ENCODE measurements at places on chromosomes 16 and 17.

GRCh38 chr17:15452746-15453145 lies 14.7 kb downstream of the CDRT4 start:
- no peak for DNase-seq

GRCh38 chr16:14105760-14106375 lies 34.7 kb downstream of the MRTFB start:
- no peak for DNase-seq

GRCh38 chr17:80812362-80813088 lies 179.1 kb upstream of the CHMP6 start:
- no peak for DNase-seq

DNA sequence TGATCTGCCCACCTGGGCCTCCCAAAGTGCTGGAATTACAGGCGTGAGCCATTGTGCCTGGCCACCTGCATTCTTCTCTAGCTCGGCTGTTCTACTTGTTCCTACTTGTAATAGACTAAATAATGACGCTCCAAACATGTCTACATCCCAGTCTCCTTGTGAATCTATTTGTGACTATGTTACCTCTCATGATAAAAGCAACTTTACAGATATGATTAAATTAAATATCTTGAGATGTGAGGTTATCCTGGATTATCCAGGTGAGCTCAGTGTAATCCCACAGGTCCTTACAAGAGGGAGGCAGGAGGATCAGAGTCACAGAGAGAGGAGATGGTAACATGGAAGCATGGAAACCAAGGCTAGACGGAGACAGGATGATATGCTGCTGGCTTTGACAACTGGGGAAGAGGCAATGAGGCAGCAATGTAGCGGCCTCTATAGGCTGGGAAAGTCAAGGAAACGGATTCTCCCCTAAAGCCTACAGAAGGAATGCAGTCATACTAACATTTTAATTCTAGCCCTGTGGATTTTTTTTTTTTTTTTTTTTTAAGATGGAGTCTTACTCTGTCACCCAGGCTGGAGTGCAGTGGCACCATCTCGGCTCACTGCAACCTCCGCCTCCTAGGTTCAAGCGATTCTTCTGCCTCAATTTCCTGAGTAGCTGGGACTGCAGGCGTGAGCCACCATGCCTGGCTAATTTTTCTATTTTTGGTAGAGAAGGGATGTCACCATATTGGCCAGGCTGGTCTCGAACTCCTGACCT lies 5.0 kb upstream of the LASP1 start:
- no peak for DNase-seq

- DNase-seq, result no peak
Measured at GRCh38 chr17:48348352-48348751, 81.7 kb downstream of the SKAP1 start.

- DNase-seq, result peak; percentile 81
Measured at GRCh38 chr16:1991948-1992703, 2.4 kb downstream of the SYNGR3 start.

DNA sequence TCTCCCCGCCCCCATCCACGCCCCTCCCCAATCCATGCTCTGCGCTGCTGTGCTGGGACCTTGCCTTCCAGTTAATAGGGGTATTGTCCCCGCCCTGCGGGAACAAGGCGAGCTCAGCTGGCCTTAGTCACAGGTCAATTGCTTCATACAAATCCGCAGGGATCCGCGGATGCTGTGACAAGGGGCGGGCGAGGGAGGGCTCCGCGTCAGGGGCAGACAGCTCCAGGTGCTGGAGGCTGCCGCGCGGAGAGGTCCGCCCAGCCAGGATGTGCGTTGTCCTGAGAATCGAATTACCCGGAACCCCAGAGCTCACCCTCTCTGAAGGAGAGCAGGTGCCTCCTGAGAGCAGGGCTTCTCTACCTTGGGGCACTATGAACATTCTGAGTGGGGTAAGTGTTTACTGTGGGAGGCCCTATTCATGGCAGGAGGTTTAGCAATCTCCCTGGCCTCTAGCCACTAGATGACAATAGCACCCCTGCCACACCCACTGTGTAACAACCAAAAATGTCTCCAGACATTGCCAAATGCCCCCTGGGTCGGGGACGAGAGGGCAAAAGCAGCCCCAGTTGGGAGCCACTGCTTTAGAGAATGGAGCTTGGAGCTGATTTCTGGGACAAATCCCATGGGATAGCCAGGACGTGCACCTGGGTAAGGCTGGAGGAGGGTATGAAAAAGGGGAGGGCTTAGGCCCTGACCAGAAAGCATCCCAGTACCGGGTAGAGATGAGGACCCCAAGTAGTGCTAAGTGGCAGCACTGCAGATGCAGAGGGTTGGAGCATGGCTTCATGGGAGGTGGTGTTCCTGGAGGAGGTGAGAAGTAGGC lies 138.2 kb downstream of the CYLD start:
- no peak for DNase-seq

- DNase-seq, result no peak
Measured at GRCh38 chr16:17901309-17901708, 430.5 kb upstream of the XYLT1 start.

GRCh38 chr17:30939051-30939689 lies 17.4 kb downstream of the ADAP2 start:
- DNase-seq, result no peak

DNA sequence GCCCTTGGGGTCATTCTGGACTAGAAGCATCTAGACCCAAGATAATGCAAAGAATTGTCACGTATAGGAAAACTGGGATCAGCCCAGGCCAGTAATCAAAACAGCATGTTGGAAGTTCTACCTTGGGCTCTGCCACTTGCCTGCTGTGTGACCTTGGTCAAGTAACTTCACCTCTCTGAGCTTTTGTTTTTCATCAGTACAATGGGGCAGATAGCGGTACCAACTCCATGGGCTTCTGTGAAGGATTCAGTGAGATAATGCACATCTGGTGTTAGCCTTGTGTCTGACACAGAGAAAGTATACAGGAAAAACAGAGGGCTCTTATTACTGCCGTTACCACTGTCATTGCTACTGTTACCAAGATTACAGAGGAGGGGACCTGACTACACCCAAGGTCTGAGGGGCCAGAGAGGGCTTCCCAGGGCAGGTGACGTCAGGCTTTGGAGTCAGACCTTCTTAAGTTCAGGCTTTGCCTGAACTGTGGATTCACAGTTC lies 24.6 kb downstream of the CMIP start:
- no peak for DNase-seq

GRCh38 chr17:78168242-78168902 lies at the start of gene SYNGR2:
Gene SYNGR2, plus strand, starts transcription at chr17:78168581. Its CDS starts 36 bp downstream, at chr17:78168617.
- DNase-seq, result peak; percentile 48

DNA sequence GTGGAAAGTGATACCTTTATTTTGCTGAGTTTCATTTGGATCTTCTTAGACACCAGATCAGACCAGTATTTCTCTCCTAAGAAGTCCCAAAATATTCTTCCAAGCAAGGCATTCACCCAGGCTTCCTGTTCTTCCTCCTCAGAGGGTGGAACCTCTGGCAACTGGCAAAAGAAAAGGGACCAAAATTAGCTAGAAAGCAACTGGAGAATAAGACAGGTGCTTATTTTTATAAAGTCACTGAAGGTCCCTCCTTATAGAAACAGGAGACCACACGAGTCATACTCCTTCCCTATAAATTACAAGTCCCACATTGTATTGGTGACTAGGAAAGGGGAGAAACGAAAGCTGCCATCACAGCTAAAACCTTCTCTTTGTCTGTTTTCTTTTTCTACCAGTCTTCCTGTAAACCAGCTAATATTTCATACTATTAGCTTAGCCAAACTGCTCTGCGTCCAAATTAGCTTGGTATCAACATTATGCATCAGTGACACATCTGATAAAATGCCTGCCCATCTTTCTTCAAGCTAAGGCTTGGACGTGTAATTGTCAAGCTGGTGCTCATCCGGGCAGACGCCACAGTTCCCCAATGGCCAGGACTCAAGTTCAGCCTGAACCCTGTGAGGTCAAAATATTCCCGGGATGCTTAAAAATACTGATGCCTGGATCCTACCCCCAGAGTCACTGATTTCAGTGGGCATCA lies 47.5 kb upstream of the ERN1 start:
- no peak for DNase-seq

- no peak for DNase-seq
Measured at GRCh38 chr16:12907670-12908233, 6.4 kb downstream of the SHISA9 start.

GRCh38 chr16:8948831-8949230 lies 14.9 kb downstream of the USP7 start:
- DNase-seq, result no peak

GRCh38 chr16:12798171-12798570 lies 5.5 kb downstream of the CPPED1 start:
- no peak for DNase-seq

- DNase-seq, result peak; percentile 67
Measured at GRCh38 chr17:62713086-62713881, 85.8 kb downstream of the MRC2 start.

DNA sequence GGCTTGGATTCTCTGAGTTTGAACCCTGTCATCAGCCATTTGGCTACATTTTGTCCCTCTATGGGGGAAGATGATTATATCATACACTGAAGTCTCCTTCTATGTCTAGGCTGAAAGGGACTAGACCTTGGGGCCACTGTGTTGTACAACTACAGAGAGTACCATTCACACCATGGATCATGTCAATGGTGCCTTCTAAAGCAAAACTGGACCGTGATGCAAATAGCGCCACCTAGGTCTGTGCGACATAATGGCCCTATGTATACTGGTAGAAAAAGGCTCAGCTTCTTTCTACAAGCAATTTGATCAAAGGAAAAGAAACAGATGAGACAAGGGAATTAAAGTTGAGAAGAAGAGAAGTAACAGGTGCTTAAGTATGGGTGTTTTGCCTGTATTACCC lies 100.7 kb downstream of the LYRM1 start:
- DNase-seq, result no peak

DNA sequence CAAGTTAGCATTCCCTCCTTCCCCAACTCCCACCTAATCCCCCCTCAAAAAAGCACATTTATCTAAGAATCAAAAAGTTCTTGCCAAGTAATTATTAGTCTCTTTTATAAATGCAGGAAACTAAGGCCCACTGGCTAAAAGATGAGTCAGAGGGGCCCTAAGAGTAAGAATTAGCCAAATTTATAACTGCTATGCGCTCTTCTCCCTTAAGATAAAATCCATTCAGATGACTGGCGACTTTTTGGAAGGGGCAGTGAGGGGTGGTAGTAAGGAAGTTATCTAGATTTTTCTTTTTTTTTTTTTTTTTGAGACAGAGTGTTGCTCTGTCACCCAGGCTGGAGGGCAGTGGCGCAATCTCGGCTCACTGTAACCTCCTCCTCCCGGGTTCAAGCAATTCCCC lies 17.1 kb downstream of the ZNF652 start:
- no peak for DNase-seq

DNA sequence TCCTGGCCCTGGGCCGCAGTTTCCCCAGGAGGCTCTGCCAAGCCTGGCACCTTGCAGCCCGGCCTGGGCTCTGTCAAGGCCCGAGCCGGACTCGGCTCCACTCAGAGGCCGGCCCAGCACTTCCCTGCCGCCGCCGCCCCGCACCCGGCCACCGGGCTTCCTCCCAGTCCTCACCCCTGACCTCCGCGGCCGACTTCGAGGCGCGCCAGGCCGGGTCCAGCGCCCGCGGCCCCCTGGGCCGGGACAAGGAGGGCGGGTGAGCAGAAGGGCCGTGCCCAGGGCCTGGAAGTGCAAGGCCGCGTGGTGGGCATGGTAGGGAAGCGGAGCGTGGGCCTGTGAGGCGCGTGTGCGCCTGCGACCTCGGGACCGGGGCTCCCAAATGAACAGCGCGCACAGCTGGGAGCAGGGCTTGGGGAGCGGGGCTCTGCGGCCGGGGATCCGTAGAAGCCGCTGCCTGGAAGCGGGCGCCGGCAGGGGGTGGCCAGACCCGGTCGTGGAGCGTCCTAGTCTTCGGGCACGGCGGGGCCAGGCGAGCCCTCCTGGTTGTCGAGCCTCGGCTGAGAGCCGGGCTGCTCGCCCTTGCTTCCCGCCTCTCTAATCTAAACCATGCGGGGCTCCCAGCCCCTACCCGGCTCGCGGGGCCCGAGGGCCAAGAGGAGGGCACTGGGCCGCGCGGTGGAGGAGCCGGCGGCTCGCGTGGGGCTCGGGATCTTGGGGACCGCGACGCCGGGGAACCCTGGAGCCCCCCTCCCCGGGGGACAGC lies 503 bp upstream of the TBX4 start:
- DNase-seq, result no peak

- DNase-seq, result no peak
Measured at GRCh38 chr16:72264771-72265170, 92.8 kb upstream of the PMFBP1 start.

- no peak for DNase-seq
Measured at GRCh38 chr16:57882206-57882605, 79.9 kb upstream of the KIFC3 start.

GRCh38 chr16:59180083-59180476 lies 446.0 kb upstream of the GOT2 start:
- DNase-seq, result no peak

GRCh38 chr17:38441429-38442061 lies 13.3 kb downstream of the ARHGAP23 start:
- no peak for DNase-seq

- no peak for DNase-seq
Measured at GRCh38 chr17:70332356-70333210, 163.3 kb downstream of the KCNJ2 start.

DNA sequence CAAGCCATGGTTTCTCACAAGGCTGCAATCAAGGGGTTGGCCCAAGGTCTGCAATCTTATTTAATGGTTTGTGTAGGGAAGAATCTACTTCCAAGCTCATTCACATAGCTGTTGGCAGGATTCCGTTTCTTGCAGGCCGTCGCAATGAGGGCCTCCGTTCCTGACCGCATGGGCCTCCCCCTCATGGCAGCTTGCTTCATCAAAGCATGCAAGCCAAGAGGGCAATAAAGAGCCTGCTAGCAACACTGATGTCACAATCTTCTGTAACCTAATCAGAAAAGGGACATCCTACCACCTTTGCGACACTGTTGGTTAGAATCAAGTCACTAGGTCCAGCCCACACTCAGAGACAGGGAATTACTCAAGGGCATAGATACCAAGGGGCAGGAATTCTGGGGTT lies 95.5 kb downstream of the CCT6B start:
- DNase-seq, result no peak

DNA sequence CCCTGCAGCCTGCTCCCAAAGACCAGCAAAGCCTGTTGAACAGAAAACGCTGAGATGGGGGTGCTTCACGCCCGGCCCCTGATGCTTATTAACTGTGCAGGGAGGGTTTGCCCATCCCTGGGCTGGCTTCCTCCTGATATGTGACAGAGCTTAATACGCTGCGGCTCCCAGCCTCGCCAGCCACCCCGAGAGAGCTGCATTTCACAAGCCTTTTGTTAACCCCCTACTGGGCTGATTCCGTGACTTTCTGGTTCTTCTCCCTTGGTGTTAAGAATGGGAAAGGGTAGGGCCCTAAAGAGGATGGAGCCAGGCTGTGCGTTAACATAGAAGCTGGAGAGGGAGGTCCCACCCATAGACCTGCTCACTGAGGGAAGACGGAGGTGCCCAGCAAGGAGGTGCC lies 211.8 kb downstream of the ENGASE start:
- no peak for DNase-seq

Data from nucleus accumbens (tissue), 56 donors.